ENCODE measurements at places on chromosomes 7 and 10.
A peak's percentile ranks its signal among the peaks of the same experiment; 100 is the strongest.

DNA sequence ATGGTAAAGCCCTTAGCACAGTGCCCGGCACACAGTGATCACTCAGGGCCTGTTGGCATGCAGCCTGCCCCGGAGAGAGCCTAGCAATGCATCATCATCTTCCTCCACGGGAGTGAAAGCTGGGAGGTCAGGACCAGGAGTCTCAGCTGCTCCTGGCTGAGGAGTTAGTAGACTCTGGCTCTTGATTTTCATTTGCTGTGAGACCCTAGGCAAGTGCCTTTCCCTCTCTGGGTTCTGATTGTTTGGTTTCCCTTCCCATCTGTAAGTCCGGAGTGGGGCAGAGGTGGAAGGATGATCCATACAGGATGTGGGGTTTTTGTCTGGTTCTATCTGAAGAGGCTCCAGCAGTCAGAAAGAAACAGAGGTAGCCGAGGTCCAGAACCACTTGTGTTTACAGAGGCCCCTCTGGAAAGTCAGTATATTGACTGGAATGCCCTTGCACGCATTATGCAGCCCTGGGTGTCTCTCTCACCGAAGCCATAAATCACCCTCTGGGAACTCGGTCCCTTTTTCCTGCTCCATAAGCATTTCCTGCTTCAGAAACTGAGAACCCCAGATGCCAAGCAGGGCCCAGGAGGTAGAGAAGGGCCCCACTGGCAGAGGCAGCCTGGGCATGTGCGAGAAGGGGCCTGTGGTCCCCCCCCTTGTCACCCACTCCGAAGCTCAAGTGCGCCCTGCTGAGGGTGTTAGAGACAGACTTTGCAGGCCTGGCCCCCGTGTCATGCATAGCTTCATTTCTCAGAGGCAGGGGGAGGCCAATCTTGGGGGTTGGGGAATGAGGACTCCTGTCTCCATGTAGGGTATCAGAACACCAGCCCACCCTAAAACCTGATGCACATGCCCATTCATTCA is 8.5 kb downstream of the UNC5B start:
- DNase-seq = no peak

- no peak for DNase-seq
Observed at GRCh38 chr10:83222832-83223742, 916.2 kb upstream of the GHITM start.

GRCh38 chr7:159006610-159007130 is 138.0 kb downstream of the VIPR2 start:
- no peak for DNase-seq

DNA sequence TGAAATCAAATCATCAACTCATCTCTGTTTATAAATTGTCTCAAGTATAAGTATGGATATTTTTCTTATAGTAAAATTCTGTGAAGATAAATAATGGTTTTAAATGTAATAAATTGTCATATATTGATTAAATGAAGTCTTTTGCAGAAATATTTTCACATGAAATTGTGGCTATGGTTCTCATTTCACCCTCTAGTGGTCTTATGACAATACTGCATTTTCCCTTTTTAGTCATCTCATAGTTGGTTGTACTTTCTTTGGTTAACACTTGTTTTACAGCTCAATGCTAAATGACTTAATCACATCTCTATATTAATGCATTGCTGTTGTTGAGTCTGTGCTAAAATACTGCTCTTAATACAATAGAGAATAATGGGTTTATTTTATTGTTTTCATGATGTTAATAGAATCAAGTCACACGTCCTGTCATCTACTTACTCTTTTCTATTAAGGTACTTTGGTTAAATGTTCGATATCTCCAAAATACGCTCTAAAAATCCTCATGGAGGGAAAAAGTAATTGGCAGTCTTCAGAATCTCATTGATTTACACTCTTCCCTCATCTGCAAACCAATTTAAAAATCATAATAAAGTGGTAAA is 38.0 kb upstream of the CACNA2D1 start:
- no peak for DNase-seq

GRCh38 chr7:5679813-5680473 is 101.5 kb downstream of the RNF216 start:
- no peak for DNase-seq

- no peak for DNase-seq
Observed at GRCh38 chr7:103487419-103487818, 41.4 kb upstream of the SLC26A5 start.

GRCh38 chr7:44287488-44288380 is 37.7 kb downstream of the CAMK2B start:
- DNase-seq = no peak

GRCh38 chr7:105157278-105157677 is 143.3 kb downstream of the KMT2E start:
- no peak for DNase-seq

GRCh38 chr10:17652585-17652984 is 8.6 kb downstream of the STAM start:
- DNase-seq = no peak

DNA sequence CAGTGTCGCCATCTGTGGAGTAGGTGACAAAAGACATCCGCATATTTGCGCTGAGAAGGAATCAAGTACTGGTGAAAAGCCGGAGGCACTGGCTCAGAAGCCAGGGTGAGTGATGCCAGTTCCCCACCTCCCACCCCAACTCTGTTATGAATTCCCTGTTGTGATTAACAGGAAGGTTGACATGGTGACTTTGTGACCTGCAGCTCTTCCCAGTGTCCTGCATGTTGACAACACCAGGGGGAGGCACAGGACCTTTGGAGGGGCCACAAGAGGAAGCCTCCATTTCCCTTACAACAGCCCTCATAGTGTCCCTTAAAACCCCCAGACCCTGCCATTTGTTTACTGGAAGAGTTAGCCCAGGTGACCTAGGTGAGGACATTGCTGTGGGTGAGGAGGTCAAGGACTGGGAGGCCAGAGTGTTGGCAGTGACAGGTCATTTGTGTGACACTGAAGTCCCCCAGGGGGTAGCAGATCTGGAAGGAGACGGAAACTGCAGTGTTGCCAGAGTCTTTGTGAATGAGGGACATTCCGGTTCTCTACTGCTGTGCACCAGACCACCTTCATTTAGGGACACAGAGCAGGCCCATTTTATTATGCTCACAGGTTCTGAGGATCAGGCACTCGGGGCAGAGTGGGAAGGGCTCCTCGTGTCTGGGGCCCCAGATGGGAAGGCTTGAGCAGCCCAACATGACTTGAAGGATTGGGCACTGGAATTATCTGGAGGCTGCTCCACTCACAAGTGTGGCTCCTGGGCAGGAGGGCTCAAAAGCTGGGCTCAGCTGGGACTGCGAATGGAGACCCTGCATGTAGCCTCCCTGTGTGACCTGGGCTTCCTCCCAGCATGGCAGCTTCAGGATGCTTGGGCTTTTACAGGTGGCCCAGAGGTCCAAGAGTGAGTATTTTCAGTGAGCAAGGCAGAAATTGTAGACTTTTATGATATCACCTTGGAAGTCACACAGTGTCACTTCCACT is 13.0 kb upstream of the ANTXRL start:
- DNase-seq = no peak

- peak; percentile 17 for DNase-seq
Observed at GRCh38 chr10:107409522-107409921, 245.0 kb upstream of the SORCS1 start.

GRCh38 chr10:97509120-97509680 is 10.5 kb downstream of the UBTD1 start:
- no peak for DNase-seq

DNA sequence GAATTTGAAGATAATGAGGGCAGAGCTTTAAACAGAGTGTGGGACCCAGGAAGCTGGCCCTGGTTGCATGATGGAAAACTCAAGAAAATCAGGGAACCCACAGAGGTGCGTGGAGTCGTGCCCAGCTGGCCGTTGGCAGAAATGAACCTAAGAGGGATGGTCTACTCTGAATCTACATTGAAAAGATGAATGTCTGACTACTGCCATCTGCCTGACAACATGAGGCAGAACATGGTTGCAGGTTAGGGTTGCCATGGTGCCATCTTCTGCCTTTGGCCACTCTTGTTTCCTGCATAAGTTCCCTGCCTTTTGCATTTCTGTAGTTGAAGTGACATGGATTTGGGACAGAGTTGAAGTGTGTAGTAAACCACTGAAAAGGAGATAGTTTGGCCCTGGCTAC is 138.5 kb upstream of the COBL start:
- DNase-seq = no peak

DNA sequence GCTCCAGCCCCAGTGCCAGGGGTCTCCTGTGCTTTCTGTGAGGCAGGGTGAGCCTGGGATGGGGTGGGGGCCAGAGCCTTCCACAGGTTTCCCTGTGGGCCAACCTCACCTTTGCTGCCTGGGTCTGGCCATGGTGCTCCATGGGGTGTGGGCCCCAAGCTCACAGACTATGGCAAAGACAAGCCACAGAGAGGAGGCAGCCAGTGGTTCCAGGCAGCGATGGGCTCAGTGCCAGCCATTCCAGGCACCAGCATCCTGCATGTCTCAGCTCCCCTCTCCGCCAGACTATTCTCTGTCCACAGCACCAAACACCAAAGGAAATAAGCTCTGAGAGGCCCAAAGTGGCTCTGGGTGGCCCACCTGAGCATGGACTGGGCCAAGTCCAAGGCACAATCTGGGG is 133.5 kb downstream of the PTPN20 start:
- DNase-seq = no peak

- DNase-seq = no peak
Observed at GRCh38 chr10:13328126-13328525, 20.0 kb downstream of the SEPHS1 start.

GRCh38 chr7:60706-61105 is 131.7 kb upstream of the FAM20C start:
- no peak for DNase-seq

GRCh38 chr10:127234306-127234800 is 38.0 kb upstream of the INSYN2A start:
- no peak for DNase-seq

GRCh38 chr10:68665841-68666240 is 55.2 kb upstream of the CCAR1 start:
- peak; percentile 49 for DNase-seq

DNA sequence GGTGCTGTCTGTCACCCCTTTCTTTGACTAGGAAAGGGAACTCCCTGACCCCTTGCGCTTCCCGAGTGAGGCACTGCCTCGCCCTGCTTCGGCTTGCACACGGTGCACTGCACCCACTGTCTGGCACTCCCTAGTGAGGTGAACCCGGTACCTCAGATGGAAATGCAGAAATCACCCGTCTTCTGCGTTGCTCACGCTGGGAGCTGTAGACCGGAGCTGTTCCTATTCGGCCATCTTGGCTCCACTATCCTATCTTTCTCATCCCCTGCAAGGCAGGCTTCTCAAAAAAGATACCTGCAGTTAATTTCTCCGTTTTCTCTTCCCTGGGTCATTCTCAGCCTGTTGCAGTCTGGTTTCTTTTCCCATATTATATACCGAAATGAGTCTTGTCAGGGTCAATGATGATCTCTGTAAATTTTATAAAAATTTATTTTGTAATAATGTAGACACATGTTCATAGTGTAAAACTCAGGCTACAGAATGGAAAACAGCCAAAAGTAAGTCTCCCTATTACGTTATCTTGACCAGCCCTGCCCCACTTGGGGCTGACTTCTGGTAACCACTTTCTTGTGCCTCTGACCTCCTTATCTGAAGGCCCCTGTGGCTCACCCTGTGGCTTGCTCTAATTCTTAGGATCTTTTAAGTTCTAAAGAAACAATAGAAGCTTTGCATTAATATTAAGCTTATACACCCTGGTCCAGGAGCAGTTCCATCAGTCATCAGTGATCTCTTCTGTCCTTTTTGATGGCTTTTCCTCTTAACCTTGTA is 20.7 kb downstream of the BLVRA start:
- no peak for DNase-seq

- no peak for DNase-seq
Observed at GRCh38 chr7:37428681-37429434, 19.8 kb downstream of the ELMO1 start.

DNA sequence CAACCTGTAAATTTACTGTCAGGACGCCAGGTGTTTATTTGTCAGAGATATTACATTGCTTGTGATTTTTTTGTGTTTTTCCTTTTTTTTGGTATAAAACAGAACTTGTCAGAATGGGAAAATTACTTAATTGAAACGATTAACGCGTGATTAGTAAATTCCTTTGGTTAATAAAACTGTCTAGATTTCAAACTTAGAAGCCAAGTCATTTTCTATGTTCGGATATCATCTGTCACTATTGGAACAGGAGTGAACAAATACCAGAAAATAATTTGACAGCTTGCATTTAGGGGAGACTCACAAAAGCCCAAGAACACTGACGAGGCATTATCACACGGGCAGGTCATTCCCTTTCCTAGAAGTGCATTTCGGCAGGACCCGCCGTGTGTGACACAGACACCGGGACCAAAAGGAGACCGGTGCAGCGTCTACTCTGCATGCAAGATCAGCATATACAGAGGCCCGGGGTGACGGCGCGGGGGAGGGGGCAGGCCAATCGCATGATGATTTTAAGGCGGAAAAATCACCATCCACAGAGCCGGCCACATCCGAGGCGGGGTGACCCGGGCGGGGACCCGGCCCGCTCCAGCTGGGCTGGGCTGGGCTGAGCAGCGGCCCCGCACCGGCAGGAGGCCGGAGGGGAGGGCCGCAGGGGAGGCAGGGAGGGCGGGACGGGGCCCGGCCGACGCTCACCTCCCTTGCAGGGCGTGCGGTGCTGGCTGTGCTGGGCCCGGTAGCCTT is 841 bp downstream of the GLUD1 start:
- no peak for DNase-seq

GRCh38 chr10:63703113-63703670 is 182.0 kb downstream of the REEP3 start:
- DNase-seq = no peak

DNA sequence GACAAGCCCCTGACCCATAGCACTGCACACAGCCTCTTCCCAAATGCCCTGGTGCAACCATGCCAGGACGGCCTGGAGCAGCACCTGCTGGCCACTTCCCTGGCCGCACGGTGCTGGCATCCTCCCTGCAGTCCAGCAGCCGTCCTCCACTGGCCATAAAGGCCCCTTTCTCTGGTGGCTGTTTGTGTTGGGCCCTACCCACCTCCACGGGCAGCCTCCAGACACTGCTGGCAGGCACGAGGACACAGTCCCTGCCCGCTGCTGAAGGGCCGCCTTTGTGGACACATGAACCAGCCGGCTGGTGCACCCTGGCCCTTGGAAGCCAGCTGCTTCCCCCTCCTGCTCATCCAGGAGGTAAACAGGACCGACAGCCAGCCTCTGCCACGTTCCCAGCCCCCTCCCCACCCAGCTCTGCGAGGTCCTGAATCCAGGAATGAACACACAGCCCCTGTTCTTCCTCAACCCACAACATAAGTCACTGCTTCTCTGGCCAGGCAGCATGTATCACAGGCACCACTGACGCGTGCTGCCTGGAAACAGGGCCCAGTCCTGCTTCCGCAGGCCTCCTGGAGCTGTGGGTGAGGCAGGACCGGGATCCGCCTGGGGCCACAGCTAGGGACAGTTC is 43.8 kb downstream of the SPOCK2 start:
- no peak for DNase-seq

- DNase-seq = no peak
Observed at GRCh38 chr10:43377424-43377883, 6.0 kb downstream of the FXYD4 start.

Data from non-pigmented ciliary epithelial cell (primary cell).